ENCODE measurements at places on chromosomes 1 and 21. TPM values are rescaled to one million over a fixed set of nuclear protein-coding genes. Genes with fewer than 3 reads are reported as not detected.

KRTAP7-1 gene
- not detected for total RNA-seq

KRTAP21-2 gene
- not detected for total RNA-seq

PDZK1 gene
- total RNA-seq, result 24.7 TPM

DNA sequence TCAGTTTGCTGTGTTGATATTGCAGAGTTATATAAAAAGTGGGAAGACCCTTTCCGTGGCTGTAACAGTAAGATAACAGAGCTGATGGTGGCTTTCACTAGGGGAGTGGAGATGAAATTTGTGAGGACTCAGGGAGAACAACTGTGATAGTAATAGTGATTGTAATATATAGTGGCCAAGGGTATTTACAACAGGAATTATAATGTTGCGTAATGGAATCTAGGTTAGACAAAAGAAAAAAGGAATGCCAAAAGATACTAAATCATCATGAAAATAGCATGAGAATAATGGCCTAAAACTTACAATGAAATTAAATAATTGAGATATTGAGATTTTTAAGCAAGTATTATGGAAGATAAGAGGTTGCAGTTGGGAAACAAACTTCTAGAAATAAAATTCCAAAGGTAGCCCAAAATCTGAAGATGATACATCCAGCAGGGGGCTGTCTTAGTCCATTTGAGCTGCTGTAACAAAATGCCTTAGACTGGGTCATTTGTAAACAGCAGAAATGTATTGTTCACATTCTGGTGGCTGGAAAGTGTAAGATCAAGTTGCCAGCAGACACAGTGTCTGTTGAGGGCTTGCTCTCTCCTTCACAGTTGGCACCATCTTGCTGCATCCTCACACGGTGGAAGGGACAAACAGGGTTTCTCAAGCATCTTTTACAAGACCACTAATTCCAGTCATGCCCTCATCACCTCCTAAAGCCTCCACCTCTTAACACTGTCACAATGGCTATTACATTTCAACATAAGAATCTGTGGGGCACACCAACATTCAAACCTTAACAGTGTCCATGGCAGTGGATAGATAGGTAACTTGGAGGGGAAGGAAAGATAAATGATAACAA is 711.2 kb downstream of the MRPL39 start:
- DNase-seq, result peak; percentile 10

- no peak for DNase-seq
Measured at GRCh38 chr1:212311836-212312497, 26.8 kb downstream of the PPP2R5A start.
